ENCODE measurements at places on chromosomes 5 and 9. TPM values are rescaled to one million over a fixed set of nuclear protein-coding genes. Genes with fewer than 3 reads are reported as not detected.

The SPINK6 gene
- not detected for total RNA-seq

The OTP gene
- total RNA-seq: not detected

- H3K36me3 ChIP-seq: no peaks in the 10 kb centered on the region
- no peak overlapping the region for H3K27ac ChIP-seq
- no peak for DNase-seq
- no peaks in the 10 kb centered on the region for H3K27me3 ChIP-seq
- H3K4me3 ChIP-seq: no peak overlapping the region
These were observed 100.4 kb downstream of the FAM114A2 start for GRCh38 chr5:153938191-153938842.

DNA sequence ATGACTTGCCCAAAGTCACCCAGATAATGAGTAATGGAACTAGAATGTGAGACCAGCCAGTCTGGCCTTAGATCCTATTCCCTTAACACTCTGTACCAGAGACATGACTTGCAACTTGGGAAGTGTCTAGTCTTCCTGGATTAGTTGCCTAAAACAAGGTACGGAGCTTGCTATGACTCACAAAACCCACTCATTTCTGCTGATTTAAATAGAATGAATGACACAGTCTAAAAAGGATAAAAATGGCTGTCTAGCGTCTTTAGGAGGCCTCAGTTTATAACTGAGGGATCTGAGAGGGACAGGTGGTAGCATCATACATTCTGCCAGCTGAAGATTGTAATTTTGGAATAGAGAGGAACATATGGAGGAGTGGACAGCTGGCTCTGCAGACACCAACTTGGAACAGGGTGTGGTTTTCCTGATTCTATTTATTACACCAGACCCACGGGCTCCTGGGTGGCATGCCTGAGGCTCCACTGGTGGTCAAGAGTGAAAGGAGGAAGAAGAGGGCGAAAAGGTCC lies 62.7 kb downstream of the ABLIM3 start:
- H3K36me3 ChIP-seq: no peaks in the 10 kb centered on the region
- H3K27ac ChIP-seq: no peak overlapping the region
- H3K27me3 ChIP-seq: no peaks in the 10 kb centered on the region
- H3K4me3 ChIP-seq: no peak overlapping the region
- no peaks in the 10 kb centered on the region for H3K4me1 ChIP-seq

DNA sequence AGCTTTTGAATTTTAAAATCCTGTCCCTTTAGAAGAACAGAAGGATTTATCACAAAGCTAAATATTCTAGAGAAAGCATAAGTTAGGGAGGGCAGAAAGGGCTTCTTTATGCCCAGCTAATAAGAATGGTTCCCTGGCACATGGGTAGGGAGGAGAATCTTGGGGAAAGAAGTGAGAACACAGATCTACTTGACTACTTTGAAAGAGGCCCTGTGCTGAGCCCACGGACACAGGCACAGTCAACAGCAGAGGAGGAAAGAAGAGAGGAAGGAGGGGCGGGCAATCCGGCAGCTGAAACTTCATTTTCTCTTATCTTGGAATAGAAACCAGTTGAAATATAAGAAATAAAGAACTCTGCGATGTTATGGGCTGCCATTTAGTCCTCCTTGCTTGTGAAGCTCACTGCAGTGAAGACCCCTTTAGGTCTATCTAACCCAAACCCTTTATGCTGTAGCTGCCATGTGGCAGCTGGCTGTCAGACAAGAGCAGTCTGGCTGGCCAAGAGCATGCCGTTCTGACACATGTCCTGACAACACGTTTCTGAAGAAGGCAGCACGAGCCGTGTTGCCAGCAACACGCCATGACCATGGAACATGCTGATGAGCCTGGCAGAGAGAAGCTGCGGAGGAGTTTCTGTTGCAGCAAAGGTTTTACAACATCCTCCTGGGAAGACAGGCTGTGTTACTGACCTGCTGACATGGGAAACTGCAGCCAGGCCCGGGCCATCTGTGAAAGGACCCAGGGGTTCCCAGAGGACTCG lies 34.2 kb downstream of the ABLIM3 start:
- H3K36me3 ChIP-seq: no peaks in the 10 kb centered on the region
- no peak for DNase-seq
- no peaks in the 10 kb centered on the region for H3K4me1 ChIP-seq
- no peak overlapping the region for H3K27ac ChIP-seq
- no peak overlapping the region for H3K4me3 ChIP-seq

- no peaks in the 10 kb centered on the region for H3K36me3 ChIP-seq
- no peak for DNase-seq
- H3K27ac ChIP-seq: no peak overlapping the region
These were observed 278.5 kb downstream of the SAXO1 start for GRCh38 chr9:18754537-18754936.

GRCh38 chr9:38263532-38263931 lies 129.0 kb upstream of the ALDH1B1 start:
- peaks cover 1% of the 10 kb centered on the region for H3K27me3 ChIP-seq
- peaks cover 4% of the 10 kb centered on the region for H3K36me3 ChIP-seq
- H3K27ac ChIP-seq: no peak overlapping the region
- H3K4me1 ChIP-seq: no peaks in the 10 kb centered on the region
- H3K4me3 ChIP-seq: no peak overlapping the region

GRCh38 chr5:114223866-114224265 lies 138.0 kb upstream of the KCNN2 start:
- no peaks in the 10 kb centered on the region for H3K36me3 ChIP-seq
- no peaks in the 10 kb centered on the region for H3K27me3 ChIP-seq
- DNase-seq: no peak
- no peak overlapping the region for H3K27ac ChIP-seq
- H3K4me1 ChIP-seq: no peaks in the 10 kb centered on the region

- H3K4me3 ChIP-seq: no peak overlapping the region
- DNase-seq: no peak
- peaks cover 3% of the 10 kb centered on the region for H3K4me1 ChIP-seq
These were observed 108.1 kb upstream of the IER5L start for GRCh38 chr9:129285979-129286772.

DNA sequence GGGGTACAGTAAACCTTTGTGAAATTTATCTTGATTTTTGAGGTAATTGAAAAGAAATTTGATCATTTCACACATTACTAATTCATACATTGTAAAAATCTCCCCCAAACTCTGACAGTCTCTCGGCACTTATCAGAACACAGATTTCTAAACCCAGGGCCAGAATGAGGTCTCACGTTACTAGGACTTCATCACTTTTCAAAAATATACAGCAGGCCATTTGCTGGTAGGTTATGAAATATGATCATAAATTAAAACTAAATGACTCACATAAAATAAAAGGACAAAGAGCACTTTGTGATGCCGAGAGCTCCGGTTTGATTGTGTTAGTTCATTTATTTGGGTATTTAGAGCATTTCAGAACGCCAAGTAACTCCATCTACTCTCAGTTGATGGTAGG lies 17.0 kb downstream of the MSX2 start:
- H3K4me1 ChIP-seq: no peaks in the 10 kb centered on the region
- peaks cover 14% of the 10 kb centered on the region for H3K27me3 ChIP-seq
- H3K4me3 ChIP-seq: no peak overlapping the region

DNA sequence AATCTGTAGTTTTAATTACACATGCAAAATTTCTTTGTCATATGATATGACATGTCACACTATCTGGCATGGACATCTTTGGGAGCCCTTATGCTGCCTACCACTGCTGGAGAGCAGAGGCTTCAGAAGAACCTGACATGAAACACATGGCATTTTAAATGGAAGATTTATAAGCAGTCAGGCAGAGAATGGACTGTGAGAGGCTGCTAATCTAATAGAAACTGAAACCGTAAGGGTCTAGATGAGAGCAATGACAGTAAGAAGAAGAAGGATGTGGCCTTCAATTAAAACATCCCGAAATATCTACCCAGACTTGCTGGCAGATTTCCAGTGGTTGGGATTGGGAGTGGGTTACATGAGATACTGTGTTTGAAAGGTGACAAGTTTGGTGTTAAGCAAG lies 149.8 kb downstream of the MACIR start:
- no peak overlapping the region for H3K4me3 ChIP-seq
- H3K27me3 ChIP-seq: peaks cover 9% of the 10 kb centered on the region

- H3K27ac ChIP-seq: no peak overlapping the region
- no peaks in the 10 kb centered on the region for H3K4me1 ChIP-seq
- peaks cover 3% of the 10 kb centered on the region for H3K27me3 ChIP-seq
- no peak for DNase-seq
- no peaks in the 10 kb centered on the region for H3K36me3 ChIP-seq
These were observed 63.7 kb upstream of the NEURL1B start for GRCh38 chr5:172577267-172577909.

Data from activated CD8-positive, alpha-beta T cell treated with anti-CD3 and anti-CD28 coated beads for 36 hours (primary cell).